ENCODE measurements at places on chromosomes 5 and 9. TPM values are rescaled to one million over a fixed set of nuclear protein-coding genes. Genes with fewer than 3 reads are reported as not detected.

The ALDH1A1 gene
- 0.32 TPM for polyA plus RNA-seq

DNA sequence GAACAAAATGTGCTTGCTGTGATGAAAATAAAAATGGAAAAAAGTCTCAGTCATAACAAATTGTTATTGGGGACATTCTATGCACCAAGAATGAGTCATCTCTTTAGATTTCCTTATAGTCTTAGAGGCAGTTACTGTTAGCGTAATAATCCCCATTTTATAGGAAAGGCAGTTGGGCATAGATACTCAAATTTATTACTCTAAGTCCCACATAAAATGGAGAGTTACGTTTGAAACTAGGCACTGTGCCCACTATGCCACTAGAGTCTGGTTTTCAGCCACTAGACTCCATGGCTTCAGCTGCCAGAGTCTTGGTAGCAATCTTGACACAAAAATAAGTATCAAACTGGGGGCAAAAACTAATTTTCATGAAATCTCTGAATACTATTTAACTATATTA lies 317.9 kb upstream of the MEF2C start:
- no peaks in the 10 kb centered on the region for H3K36me3 ChIP-seq
- no peak overlapping the region for H3K4me3 ChIP-seq
- DNase-seq: no peak
- no peaks in the 10 kb centered on the region for H3K27me3 ChIP-seq

DNA sequence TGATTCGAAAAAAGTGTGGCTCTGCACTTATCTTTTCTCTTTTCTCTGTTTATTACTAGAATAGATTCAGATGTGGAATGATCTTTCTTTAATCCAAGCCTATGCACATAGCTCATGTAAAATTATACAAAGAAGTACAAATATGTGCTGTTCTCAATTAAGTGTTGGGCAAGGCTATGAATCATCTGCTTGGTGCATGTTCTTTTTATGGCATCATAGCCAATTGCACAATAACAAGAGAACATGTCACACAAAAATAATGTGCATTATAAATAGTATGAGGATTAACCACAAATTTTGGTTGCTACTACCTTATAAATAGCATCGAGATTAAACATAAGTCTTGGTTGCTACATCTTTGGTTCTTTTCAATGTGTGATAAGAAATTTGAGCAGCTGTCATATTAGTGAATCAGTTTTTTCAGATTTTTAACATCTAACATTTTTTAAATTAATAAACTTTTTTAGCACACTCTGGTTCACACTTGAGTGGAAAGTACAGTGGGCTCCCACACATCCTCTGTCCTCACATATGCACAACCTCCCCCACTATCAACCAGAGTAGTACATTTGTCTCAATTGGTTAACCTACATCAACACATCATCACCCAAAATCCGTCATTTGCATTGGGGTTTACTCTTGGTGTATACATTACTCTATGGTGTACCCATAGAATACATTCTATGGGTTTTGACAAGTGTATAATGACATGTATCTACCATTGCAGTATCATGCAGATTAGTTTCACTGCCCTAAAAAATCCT lies 6.8 kb upstream of the RECK start:
- no peaks in the 10 kb centered on the region for H3K27me3 ChIP-seq
- H3K4me3 ChIP-seq: no peak overlapping the region
- DNase-seq: peak; percentile 89
- peaks cover 25% of the 10 kb centered on the region for H3K4me1 ChIP-seq
- H3K36me3 ChIP-seq: no peaks in the 10 kb centered on the region

- H3K27ac ChIP-seq: no peak overlapping the region
- no peak overlapping the region for H3K4me3 ChIP-seq
- H3K27me3 ChIP-seq: no peaks in the 10 kb centered on the region
- DNase-seq: no peak
- H3K36me3 ChIP-seq: no peaks in the 10 kb centered on the region
These were observed 21.3 kb downstream of the SEMA6A start for GRCh38 chr5:116553366-116553765.

- no peaks in the 10 kb centered on the region for H3K27me3 ChIP-seq
- no peaks in the 10 kb centered on the region for H3K36me3 ChIP-seq
- no peaks in the 10 kb centered on the region for H3K4me1 ChIP-seq
- DNase-seq: no peak
- no peak overlapping the region for H3K27ac ChIP-seq
These were observed 27.0 kb downstream of the MGAT1 start for GRCh38 chr5:180775624-180776023.

- no peaks in the 10 kb centered on the region for H3K4me1 ChIP-seq
- no peak for DNase-seq
- no peaks in the 10 kb centered on the region for H3K36me3 ChIP-seq
- no peak overlapping the region for H3K27ac ChIP-seq
- no peak overlapping the region for H3K4me3 ChIP-seq
These were observed 147.9 kb downstream of the PLPPR1 start for GRCh38 chr9:101176384-101176783.
